ENCODE measurements at places on chromosomes 3 and 15.

- no peak for DNase-seq
Measured at GRCh38 chr15:91611561-91612323, 241.8 kb upstream of the SLCO3A1 start.

GRCh38 chr3:18868911-18869689, 279.2 kb upstream of the KCNH8 start:
- DNase-seq: no peak

DNA sequence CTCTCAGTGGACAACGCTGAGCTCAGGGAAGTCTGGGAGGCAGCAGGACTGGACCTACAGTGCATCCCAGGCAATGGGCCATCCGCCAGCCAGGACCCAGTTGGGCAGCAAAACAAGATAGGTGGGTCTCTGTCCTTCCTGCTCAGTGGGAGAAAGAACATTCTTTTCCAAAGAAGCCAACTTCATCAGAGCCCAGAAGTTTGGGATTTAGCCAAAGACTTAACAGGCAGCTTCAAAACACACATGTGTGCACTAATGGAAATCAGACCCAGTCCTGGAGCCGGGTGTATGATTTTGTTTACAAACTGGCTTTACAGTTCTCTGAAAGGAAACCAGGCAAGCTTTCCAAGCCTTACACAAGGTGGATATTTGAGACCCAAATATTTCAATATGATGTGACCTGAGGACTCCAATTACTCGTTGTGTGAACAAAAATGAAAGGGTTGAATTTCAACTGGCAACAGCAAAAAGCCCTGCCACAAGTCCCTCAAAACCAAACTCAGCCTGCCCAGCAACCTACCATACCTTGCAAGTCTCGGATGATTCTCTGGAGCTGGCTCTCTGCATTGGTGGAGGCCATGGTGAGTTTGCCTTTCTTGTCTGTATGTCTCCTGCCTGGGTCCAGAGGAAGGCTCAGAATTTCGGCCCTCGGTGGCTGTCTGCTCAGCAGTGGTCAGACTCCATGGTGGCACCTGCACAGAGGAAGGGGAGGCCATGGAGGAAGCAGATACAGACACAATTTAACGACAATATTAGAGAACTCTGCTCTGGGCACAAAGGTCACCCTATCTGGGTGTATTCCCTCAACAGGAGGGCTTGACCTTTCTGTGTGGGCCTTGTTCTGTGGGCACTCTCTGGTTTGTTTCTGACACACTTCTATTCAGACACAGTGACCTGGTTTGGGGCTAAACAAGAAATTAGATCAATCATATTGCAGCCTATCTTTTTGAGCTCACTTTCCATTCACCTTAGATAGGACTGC, 11.0 kb downstream of the FYCO1 start:
- DNase-seq: no peak

DNA sequence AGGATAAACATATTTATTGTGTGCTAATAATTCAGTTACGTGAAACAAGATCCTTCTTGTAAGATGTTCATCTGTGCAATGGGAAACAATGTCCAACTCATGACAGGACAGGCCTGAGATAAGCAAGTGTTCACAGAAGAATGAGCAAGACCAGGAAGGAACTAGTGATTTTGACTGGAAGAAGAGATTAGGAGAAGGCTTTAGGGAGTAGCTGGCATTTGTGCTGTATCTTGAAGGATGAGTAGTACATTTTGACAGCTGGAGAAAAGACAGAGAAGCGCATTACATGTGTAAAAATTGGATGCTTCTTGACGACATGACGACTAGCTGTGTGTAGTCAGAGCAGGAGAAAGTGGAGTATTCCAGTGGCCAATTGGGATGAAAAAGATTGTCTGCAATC, 48.4 kb downstream of the GBE1 start:
- DNase-seq: no peak

- no peak for DNase-seq
Measured at GRCh38 chr3:156010829-156011228, 109.5 kb upstream of the KCNAB1 start.

GRCh38 chr3:136380530-136380929, 130.4 kb downstream of the PCCB start:
- DNase-seq: no peak

- DNase-seq: no peak
Measured at GRCh38 chr3:109982201-109982600, 644.9 kb upstream of the DPPA4 start.

- no peak for DNase-seq
Measured at GRCh38 chr3:52162250-52162872, 8.1 kb upstream of the POC1A start.

DNA sequence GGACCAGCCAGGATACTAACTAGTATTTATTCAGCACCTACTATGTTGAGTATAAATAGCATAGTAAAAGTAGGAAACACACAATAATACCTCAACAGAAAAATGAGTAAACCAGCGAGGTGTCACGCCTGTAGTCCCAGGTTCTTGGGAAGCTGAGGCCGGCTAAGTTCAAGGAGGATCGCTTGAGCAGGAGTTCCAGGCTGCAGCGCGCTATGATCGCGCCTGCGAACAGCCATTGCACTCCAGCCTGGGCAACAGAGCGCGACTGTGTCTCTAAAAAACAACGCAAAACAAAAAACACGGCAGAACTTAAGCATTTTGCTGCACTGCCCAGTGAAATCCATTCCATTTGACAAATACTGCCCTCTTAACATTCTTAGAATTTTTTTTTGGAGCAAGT, 1.3 kb upstream of the DENND6A start:
- no peak for DNase-seq

- DNase-seq: no peak
Measured at GRCh38 chr15:81191701-81192100, 5.0 kb upstream of the IL16 start.

DNA sequence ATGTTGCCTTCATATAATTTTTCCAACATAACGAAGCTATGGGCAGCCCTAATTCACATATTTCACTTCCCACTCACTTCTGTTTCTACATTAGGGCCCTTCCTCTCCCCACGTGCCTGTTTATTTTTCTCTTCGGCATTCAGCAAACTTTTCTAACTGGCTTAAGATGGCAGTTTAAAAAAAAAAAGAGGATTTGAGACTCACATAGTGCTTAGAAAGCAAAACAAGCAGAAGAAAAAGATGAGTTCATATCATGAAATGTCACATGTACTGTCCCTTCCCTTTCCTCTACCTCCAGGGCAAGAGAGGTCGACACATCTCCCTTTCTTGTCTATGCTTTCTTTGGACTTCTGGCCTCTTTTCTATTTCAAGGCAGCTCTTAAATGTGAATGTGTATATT, 30.6 kb downstream of the SLC49A4 start:
- no peak for DNase-seq

DNA sequence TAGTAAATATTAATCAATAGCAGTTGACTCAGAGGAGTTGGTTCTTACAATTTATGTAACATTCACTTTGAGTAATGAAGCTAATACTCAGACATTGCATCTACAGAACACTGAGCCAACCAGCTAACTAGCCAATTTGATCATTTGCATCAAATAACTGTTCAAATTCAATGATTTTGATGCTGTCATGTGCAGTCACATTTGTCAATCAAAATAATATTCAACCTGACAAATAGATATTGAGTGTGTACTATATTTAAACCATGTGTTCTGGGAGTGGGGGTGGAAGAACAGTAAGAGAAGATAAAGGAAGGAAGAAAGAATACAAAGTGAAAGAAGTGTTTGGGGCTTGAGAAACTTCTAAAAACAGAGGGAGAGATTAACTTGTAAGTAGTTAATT, 277.2 kb upstream of the ARHGEF26 start:
- DNase-seq: no peak

DNA sequence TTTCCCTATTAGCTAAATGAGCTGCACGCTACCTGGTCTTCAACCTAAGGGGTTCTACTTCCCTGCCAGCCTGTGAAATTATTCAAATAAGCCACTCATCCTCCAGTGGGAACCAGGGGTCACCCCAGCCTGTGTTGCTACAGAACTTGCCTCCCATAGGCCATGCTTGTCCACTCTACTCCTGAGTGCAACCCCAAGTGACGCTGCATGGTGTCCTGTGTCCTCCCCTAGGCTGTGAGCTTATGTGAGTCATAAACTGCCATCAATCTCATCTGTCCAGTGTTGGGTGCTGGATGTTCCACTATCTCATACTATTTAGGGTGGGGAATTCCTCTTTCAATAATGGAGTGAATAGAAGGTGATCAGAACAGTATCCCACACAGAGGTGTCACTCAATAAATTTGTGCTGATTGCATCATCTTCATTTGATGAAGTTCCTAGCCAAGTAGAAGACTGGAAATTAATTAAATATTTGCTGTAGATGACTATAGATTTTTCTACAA, 49.8 kb upstream of the SSR3 start:
- DNase-seq: no peak

DNA sequence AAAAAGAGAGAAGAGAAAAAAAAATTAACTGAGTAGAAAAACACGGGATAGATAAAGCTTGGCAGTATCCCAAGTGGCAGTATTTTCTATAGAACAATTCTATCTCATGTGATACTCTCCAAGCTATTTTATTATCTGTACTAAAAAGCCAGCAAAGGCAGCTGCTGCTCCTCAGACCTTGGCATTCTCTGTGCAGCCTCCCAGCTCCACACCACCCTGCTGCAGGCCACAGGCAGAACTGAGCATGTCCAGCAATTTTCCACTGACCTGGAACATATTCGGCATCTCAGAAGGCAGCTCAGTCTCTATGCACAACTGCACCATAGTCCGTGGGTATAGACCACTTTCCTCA, 1161.4 kb downstream of the IGSF11 start:
- no peak for DNase-seq

- DNase-seq: no peak
Measured at GRCh38 chr15:71485094-71485693, 325.2 kb upstream of the NR2E3 start.

DNA sequence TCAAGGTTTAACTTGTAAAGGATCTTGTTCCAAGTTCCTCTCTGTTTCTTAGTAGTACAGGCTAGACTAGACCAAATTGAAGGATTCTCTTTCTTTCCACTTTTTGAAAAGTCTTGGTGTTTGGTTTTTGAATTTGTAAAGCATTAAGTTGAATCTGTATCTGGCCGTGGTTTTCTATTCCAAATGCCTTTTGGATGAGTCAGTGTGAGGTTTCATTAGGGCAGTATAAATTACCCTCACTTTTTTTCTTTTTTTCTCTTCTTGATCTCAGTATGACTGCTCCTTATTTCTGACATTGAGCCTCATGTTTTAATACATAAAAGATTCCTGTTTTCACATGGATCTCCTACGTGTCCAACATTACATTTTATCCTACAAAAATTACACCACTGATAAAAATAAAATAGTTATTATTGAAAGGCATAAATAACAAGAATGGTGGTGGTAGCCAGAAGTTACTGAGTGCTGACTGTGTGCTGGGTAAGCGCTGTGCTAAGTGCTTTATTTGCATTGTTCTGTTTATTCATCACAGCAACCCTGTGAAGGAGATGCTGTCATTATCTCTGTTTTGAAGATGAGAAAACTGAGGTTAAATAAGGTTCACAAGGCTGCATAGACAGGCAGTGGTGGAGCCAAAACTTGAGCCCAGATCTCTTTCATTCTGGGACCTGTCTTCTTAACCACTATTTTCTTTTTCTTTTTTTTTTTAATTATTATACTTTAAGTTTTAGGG, 48.3 kb downstream of the MITF start:
- no peak for DNase-seq

DNA sequence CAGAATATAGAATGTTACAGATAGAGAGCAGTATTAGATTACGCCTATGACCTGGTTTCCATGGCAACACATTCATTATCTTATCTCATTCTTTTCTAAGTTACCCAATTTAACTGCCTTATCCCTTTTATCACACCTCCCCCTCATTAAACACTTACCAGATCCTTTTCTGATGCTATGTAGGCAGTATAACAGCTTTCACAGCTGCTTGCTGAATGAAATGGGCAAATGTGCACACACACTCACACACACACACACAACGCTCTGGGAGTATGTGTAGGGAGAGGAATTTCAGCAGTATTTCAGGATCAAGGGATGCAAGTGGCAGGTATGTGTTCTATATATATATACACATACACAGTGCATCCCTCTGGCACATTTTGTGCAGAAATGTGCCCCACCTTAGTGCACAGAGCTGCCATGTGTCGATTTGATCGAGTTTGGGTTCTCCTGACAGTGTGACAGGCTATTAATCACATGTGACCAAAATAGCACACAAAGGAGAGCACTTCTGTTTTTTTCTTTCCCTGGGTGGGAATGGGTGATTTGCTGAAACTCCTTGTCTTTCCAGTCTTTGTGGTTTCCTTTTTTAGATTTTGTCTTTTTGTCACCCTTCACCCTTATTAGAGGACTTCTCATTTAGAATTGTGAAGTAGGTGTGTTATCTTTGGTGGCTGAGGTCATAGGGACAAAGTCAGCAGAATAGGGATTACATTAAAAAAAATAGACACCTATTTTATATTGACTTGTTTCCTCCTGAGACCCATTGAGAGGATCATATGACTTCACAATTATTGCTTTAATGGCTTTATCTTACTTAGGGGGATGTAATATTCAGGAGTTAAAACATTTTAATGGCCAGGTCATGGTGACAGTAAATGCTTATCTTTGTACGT, 553.7 kb downstream of the PDCD6IP start:
- no peak for DNase-seq

DNA sequence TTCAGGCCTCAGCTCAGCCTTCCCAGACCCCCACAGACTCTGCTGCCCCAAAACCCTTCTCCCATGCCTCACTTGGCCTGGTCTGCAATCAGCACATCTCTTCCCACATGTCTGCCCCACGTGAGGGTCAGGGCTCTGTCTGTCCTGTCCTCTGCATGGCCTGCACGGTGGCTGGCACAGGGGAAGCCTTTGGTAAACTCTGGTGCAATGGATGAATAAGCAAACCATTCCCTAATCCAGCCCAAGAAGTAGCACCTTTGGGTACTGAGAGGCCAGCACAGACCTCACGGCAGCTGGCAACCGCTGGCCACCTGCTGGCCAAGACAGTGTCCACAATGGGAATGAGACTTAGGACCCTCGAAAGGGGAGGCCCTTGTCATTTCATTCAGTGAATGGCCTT, 27.7 kb downstream of the ABTB1 start:
- no peak for DNase-seq

- DNase-seq: no peak
Measured at GRCh38 chr3:119555309-119555735, 4.1 kb downstream of the CD80 start.

DNA sequence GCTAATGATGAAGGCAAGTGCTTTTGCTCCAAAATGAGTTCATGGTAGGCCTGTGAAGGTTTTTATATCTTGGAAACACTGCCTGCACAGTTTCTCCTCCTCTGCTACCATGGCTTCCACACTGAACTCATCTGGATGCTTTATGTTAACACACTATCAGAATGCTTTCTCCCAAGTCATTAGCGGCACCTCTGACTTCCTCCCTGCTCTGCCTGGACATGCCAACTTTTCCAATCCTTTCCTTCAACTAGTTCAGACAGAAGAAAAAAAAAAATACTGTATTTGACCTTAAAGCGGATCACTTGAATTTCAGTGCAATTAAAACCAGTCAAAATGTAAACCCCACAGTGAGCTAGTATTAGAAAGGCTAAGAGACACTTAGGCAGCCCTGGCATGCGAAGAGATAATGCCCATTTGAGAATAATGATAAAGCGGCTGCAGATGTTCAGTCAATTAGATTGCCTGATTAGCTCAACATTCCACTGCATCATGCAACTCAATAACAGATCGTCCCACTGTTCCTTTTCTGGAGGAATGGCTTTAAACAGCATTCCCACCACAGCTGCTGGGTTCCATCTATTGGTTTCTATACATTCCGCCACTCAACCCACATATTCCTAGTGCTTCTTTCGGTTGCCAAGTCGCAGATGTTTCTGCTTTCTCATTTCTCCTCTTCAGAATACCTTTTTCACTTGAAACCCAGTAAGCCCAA, 51.7 kb downstream of the CNTN3 start:
- no peak for DNase-seq
